ENCODE measurements at places on chromosomes 2 and 18.

DNA sequence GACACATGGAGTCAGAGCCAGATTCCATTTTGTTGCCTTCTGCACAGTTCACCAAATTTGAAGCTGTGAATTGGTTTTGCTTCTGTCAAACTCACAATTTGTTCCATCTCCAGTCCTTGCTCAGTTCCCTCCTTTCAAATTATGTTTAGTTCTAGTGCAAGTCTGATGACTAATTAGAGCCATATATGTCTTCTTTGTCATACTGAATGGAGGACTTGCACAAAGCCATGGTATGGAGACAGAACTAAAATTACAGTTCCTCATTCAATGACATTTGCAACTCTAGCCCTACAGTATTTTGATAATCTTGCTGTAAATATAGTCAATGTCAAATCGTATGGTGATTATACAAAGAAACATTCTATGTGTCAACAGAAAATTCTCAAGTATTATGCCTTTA lies 936.9 kb upstream of the CELF4 start:
- DNase-seq: no peak

- DNase-seq: no peak
Observed at GRCh38 chr2:218398437-218399390, 954 bp upstream of the CTDSP1 start.

- DNase-seq: no peak
Observed at GRCh38 chr2:18883616-18884456, 294.5 kb upstream of the NT5C1B start.

GRCh38 chr18:26655525-26656430 lies 107.4 kb upstream of the KCTD1 start:
- DNase-seq: no peak

- DNase-seq: no peak
Observed at GRCh38 chr2:3100386-3100785, 277.2 kb downstream of the EIPR1 start.

DNA sequence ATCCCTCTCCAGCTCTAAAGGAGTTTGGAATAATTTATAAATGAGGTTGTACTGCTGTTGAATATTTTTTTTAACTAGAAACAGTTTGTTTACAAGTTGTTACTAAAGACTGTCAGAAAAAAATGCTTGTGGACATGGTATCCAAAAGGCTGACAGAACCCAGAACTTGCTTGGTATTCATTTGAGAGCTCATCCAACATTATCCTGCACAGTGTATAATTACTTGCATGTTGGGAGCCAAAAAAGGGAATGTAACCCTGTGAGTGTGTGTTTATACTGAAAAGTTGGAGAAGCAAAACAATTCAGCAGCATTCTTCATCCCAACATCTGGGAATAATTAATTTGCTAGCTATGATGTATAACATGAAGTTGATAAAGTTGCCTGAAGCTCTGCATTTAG lies 42.1 kb upstream of the EHBP1 start:
- no peak for DNase-seq

DNA sequence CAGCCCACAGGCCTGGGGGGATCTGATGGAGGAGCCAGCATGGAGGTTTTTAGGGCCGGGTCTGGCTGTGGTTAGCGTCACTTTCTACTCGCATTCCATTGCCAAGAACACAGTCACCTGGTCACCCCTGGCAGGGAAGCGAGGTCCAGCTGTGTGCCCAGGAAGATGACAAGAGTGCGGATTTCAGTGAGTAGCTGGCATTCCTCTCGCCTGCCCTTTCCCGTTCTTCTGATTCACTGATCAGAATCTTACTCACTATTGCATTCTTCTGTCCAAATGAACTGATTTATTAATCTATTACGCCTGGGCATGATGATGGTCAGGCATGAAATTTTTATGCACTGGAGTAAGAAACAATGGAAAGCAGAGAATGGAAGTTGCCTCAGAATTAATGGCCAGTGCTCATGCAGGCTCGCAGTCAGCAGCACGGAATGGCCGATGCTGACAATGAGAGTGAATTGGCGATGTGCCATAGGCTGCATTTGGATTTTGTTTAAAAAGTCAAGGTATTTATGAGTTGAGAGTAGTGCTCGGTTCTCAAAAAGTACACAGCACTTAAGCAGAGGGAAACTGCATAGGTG lies 76.4 kb upstream of the MGAT5 start:
- no peak for DNase-seq

DNA sequence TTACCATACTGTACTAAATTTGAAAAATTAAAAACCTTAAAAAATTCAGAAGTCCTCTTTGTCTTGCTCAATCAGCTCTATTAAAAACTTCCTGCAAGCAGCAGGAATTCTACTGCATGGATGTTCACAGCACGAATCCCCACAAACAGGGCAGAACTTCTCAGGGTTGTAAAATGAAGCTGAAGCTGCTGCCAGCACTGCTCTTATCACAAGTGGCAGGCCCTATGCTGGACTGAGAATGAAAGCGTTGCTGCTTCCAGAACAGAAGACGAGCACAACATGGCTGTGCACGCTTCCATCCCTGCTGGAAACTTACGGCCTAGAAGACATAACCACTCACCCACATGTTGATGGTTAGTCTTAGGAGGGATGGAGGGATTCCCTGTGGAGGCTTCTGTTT lies 134.0 kb downstream of the RAB3GAP1 start:
- DNase-seq: no peak
